ENCODE measurements at places on chromosomes 7 and 10.

GRCh38 chr7:44101966-44102845, 1.9 kb upstream of the AEBP1 start:
- no peak for DNase-seq

DNA sequence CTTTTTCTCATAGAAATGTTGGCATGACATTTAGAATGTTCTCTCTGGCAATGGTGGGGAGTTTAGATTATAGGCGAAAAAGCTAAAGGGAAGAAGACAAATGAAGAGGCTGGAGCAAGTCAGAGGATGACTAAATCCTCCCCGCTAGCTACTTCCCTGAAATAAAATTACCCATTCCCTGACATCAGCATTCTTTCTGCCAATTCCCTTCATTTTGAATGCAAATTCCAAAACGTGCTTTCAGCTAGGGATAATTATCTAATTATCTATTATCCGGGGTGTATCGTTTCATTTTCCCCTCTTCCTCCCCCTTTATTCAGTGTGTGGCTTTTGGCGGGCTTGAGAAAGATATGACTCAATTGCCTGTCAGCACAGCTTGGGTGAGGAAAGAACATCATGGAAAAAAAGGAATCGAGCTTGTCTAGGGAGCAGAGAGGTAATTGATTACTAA, 672.3 kb downstream of the TNS3 start:
- DNase-seq, result no peak

DNA sequence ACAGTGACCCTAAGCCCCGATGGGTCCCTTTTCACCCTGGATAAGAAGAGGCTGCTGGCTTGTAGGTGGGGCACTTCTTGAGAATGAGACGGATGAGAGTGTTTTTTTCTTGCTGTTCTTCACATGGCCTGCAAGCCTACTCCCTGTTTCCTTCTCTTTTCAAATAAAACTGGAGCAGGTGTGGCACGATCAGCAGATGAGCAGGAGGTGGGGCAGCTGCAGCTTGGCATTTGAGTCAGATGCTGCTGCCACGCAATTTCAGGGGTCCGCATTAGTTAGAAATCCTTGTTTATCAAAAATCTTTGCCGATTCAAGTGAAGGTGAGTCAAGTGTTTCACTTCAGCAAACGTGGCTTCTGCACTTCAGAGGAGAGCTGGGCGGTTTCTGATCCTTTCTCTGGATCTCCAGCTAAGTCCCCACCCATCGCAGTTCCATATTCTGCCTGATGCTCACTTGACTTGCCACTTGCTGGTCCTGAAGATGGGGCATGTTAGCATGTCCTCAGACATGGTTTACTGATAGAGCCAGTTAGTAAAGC, 20.8 kb downstream of the WDFY4 start:
- DNase-seq, result no peak

DNA sequence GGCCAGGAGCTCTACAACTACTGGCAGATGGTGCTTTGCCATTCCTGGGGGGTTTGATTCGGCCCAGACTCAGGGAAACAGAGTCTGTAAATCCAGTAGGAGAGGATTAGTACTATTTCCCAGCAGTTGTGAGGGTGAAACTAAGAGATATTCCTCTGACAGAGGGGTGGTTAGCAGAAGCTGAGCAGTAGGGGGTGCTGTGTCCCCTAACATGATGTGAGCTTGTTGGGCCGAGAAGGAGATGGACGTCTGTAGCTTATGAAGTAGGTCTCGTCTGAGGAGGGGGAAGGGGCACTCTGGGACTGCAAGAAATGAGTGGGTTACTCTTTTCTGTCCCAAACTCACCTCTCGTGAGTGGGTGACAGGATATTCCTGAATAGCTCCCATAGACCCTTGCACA, 179.2 kb upstream of the MBL2 start:
- no peak for DNase-seq

DNA sequence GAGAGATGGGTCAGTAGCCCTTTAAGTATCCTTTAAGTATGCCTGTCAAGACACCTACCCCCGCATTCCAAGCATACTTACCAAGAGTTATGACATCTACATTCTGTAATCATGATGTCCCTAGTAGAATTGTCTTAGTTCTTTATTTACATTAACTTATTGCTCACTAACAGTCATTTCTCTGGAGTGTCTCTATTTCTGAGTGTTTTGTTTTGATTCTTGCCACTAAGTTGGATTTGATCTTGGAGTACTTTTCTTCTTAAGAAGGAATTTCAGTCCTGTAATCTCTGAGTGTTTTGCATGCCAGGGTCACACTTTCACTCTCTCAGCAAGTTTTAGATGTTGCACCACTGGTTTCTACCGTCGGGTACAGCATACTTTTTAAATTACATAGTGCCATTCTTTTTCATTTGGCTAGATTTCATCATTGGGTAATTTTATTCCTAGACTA, 1053.9 kb downstream of the KCNMA1 start:
- DNase-seq, result no peak

DNA sequence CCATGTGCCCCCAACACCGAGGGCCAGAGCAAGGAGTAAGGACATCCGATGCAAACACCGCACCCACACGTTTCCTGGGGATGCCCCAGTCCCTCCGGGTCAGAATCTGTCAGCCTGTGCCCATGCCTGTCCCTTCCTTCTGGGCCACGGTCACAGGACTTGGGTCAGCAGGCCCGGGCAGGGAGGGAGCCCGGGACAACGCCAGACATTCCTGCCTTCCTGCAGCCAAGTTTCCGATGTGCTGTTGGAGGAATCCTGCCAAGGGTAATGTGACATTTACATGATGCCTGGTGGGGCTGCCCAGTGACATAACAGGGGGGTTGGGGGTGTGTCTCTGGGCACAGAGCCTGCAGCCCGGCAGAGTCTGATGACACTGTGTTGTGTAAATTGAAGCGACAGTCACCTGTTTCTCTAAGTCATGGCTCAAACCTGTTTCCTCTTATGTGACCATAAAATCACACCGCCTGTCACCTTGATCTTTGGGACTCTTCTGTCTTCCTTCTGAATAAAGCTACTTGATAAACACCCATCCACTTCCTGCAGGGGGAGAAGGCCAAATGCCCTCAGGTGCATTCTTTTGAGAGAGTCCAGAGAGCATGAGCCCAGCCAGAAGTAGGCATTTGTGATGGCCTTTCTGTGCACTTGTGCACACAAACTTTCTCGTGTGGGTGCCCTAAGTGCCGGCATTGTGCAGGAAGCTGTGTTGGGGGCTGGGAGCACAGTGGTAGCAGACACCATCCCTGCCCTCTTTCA, 175.3 kb upstream of the RHEB start:
- no peak for DNase-seq

DNA sequence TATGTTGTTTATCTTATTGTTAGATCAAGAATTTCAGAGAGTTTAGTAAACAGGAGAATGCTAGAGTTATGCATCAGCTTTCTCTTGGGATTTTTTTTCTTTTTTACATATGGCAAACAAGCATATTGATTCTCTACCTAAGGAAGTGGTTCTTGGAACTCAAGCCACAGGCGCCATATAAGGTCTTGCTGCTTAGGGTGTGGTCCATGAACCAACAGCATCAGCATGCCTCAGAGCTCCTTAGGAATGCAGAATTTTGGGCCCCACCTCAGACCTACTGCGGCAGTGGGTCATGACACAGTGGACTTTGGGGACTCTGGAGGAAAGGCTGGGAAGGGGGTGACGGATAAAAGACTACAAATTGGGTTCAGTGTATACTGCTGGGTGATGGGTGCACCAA, 230.8 kb downstream of the SKAP2 start:
- no peak for DNase-seq

DNA sequence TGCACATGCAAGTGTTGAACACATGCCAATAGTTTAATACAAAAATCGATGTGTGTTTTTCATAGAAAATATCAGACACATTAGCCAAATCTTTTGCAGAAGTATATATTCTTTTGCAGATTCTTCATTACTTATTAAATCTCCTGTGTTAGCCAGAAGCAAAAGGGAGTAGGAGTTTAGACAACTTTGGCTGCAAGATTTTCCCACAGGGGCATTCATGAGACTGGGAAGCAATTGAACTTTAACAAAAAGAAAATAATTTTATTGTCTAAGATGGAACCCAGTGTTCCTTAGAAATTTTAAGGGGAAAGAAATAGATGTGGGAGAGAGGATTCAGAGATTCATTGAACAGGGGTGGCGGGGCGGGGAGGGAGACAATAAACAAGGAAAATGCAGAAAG, 1336.0 kb downstream of the GATA3 start:
- no peak for DNase-seq

DNA sequence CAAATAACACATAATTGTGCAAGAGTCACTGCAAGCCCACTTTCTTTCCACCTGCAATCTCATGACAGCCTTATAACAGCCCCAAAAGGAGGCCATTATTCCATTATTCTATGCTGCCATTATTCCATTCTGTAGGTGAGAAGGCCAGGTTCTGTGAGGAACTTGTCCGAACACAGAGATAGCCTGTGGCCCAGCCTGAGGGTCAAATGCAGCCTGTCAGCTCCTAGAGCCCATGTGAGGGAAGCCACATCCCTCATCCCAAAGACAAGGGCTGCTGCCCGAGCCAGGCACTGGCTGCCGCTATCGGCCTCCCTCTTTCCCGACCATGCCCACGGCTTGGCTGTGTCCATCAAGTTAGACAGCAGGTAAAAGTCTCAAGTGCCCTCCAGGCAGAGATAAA, 24.1 kb upstream of the C10orf71 start:
- DNase-seq, result no peak
